LoVo (cell line): ENCODE measurements at places on chromosomes 16 and 17.

DNA sequence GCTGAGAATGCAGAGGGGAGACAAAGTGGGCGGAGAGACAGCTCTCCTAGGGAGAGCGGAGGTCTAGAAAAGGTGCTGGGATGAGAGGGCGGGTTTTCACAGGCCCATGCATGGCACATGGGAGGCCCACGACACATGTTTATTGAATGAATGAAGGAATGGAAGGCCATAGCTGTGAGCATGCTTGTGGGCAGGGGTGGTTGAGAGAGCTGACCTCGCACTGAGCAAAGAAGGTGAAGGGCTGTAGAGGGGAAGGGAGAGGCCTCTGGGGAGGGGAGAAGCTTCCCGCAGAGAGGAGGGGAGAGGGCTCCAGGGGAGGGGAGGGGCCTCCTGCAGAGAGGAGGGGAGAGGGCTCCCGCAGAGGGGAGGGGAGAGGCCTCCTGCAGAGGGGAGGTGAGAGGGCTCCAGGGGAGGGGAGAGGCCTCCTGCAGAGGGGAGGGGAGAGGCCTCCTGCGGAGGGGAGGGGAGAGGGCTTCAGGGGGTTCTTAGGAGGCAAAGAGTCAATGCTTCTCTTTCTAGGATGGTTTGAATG is 27.3 kb downstream of the SDK2 start:
- DNase-seq: no peak

DNA sequence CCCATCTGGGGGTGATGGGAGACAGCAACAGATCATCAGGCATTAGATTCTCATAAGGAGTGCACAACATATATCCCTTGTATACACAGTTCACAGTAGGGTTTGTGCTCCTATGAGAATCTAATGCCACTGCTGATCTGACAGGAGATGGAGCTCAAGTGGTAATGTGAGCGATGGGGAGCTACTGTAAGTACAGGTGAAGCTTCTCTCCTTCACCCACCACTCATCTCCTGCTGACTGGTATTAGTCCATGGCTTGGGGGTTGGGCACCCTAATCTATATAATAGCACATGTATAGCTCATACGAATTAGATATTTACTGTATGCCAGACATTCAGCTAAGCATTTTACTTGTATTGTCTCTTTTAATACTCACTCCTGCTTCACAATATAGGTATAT is 101.7 kb downstream of the MAP2K6 start:
- DNase-seq: no peak

GRCh38 chr17:74920642-74921025 is 2.4 kb downstream of the USH1G start:
- DNase-seq: no peak

- DNase-seq: no peak
These were observed 19.2 kb downstream of the TMEM114 start for GRCh38 chr16:8571061-8571596.

DNA sequence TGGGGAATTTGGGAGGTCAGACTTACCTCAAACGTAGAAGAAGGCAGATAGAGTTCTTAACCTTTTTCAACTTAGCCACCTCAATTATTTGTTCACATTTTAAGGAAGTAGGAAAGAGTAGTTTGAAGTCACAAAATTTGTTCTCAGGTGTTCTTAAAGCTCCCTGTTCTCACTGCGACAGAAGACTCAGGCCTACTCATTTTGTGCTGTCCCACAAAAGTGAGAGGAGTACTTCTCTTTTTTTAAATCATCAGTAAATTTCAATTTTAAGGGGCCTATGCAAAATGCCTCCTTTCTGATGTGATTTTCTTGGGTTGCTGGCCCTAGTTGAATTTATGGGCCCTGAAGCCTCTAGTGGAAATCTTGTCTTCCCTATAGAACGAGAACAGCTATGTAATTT is 133.4 kb downstream of the MAP2K6 start:
- no peak for DNase-seq

DNA sequence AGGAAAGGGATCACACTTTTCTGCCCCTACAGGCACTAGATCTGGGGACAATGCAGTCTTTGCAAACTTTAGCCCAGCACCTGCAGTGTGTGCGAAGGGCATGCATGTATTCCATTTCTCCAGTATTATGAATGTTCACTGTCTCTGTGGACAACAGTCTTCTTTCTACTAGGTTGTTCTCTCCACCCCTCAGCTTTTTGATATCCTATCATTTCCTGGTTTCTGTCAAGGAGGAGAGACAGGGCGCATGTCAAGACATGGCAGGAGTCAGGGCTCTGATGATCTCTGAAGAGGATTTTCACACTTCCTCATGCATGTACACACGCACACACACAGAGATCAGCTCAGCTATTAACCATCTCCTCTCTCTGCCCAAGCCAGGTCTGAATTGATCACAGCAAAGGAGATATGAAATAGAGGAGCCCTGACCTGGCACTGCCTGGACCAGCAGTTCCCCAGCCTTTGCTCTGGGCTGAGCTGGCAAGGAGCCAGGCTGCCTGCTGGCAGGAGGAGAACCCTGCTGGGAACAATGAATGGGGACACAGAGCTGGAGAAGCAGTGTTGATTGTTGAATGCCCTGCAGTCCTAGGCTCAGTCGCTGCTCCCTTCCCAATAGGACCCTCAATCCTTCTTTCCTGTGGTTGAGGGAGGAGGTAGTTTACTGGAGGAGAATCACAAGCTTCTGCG is 2.6 kb downstream of the GPR179 start:
- peak; percentile 56 for DNase-seq

DNA sequence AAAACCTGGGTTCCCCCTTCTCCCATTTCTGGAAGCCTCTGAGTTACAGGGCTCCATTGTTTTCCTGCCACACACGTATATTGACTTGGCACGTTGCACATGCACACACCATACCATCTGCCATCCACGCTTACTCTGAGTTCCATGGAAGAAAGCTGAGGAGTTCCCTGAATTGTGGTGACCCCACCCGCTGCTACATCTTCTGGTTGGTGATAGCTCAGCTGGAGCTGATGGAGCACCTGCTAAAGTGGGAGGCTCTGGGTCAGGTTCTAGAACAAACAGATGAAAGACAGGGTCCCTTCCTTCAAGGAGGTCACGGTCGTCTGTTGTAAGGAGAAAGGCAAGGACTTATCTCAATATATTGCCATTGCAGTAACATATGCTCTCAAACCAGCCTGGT is 41.1 kb downstream of the TMEM11 start:
- no peak for DNase-seq

DNA sequence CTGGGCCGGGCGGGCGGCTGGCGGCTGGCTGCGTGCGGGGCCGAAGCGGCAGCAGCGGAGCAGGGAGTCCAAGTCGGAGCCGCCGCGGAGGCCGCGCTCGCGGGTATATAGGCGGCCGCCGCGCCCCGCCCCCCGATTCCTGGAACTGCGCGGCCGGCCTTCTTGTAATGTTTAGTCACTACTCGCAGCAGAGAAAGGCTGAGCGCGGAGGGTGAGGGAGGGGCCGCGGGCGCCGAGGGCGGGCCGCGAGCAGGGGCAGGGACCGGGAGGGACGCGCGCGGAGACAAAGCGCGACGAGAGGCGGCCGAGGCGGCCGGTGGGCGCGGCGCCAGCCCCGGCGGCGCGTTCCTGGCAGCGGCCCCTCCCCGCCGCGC is at the start of gene SOCS3:
Gene SOCS3, minus strand, starts transcription at position 81 of the 374 bp plus-strand sequence. CDS start 982 bp downstream, outside the sequence.
- DNase-seq: peak; percentile 93

DNA sequence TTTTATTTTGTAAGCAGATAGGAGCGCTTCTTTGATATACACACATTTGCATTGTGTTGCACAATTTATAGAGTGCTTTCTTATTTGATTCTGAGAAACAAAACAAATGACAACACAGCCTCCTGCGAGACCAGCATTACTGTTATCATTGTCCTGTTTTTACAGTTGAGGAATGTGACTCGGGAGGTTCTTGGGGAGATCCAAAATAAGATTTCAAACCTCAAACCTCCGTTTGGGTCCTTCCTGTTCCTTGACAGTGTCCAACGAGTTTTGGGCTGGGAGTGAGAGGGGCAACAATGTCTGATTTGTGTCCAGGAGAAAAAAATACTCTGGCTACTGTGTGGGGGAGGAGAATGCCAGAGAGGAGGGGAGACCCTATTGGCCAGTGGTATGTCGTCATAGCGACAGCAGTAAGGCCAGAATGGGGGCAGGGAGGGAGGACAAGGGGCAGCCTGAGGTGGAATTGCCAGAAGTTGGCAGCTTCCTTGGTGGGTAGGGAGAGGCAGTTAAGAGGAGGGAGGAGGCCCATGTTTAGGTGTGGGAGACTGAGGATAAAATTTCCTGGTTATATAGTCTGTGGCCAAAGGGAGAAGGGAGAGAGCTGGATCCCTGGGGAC is 45.5 kb downstream of the TMEM132E start:
- DNase-seq: no peak

- no peak for DNase-seq
These were observed 32.2 kb upstream of the IL21R start for GRCh38 chr16:27369806-27370205.

- no peak for DNase-seq
These were observed 35.2 kb upstream of the ATP2C2 start for GRCh38 chr16:84332975-84333684.

DNA sequence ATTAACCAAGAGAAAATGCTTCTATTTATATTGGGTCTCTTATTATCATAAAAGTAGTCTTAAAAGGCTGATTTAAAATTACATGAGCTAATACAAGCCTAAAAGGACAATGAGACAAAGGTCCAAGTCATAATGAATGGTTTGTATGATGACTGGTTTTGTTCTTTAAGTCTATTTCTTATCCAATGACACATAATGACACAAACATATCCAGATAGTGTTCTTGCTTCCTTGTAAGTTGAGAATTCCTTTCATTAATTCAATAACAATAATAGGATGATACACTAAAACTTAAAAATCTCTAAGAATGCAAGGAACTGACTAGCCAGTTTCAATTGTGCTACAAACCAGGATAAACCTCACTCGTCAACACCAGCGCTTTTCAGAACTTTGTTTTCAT is 244.1 kb downstream of the CEP112 start:
- DNase-seq: no peak

DNA sequence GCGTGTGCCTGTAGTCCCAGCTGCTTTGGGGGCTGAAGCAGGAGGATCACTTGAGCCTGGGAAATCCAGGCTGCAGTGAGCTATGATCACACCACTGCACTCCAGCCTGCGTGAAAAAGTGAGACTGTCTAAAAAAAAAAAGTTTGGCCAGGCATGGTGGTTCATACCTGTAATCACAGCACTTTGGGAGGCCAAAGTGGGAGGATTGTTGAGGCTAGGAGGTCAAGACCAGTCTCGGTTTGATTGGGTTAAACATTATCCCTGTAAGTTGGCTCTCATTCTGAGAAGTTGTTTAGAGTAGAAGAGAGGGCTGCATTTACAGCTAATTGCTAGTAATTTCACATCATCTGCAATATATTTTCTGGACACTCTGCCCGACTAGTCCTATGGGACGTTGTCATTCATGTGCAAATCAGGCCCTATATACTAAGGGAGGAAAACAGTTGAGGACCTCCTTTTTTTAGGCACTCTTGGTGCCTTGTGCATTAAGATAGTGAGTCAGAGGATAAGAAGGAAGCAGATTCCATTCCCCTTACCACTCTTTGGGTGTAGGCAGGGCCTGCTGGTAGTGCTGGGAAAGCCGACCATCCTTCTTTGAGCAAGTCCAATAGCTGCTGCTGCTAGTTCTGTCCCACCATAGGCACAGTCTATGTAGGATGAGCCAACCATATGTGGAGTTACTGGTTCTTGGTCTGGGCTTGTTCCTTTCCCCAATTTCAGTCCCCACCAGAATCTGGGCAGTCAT is 18.7 kb downstream of the HMOX2 start:
- peak; percentile 47 for DNase-seq

GRCh38 chr17:73251871-73252270 is 9.8 kb downstream of the CPSF4L start:
- DNase-seq: no peak

DNA sequence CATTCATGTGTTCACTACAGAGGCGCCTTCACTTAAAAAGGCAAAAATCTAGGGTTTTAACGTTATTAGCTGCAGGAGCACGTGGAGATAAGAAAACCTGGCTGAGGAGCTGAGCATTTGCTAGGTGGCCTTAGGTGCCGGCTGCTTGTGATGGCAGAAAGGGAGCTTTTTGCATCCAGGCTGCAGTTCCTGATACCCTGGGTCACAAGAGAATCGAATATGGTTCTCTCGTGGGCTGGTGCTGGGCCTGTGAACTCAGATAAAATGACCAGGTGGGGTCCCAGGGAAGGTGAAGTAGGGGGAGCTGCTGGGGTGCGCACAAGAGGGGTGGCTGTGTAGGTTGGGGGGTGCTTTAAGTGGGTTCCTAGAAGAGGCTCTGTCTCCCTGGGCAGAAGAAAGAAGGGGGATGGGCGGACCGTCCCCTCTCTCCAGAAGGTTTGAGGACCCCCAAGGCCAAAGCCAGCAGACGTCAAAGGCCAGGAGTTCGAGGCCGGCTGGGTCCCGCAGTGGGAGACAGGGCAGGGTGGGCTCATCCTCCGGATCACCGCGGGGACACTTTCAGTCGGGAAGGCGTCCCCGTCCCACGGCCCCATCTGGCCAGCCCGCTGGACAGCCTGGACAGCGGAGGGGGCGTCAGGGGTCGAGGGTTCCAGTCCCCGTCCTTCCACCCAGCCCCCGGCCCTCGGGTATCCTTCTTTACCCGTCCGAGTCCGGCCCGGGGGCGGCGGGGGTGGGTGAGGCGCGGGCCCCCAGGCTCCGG is 740 bp upstream of the CMIP start:
- no peak for DNase-seq

- DNase-seq: no peak
These were observed 159.5 kb downstream of the RBFOX1 start for GRCh38 chr16:7492122-7492521.

DNA sequence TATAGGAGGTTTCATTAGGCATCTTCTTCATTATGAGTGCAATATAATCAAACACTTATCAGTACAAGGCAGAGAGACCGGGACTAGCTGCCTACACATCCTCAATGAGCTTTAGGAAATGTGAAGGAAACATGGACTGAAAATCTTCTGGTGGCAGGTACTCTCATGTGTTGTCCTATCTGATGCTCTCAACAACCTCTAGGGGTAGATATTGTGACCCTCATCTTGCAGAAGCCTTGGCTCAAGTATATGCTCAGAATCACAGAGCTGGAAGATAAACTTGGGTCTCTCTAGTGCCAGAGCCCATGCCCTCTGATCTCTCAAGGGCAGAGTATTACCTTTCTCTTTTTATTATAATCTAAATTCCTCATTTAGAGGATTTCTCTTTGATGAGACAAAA is 181.6 kb upstream of the C17orf78 start:
- no peak for DNase-seq

- no peak for DNase-seq
These were observed 9.1 kb downstream of the SLC38A8 start for GRCh38 chr16:84033251-84034195.

GRCh38 chr17:18002171-18002570 is 29.5 kb downstream of the DRC3 start:
- no peak for DNase-seq

DNA sequence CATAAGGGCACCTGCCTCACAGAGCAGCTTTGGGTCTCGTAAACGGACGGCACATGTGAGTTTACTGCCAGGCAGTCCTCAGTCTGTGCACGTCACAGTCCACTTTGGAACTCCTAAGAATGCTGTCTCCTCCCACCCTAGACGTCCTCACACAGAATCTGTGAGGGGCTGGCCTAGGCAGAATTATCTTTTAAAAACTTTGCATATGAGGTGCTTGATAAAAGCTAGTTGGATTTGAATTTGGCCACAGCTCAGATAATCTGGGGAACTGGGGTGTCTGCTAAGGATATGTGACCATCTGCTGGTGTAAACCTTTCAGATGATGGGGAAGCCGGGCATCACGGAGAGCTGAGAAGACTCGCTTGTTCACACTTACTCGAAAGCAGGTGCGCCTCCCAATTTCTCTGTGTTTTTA is 64.4 kb downstream of the METRNL start:
- DNase-seq: no peak

GRCh38 chr17:75078284-75079022 is 9.3 kb upstream of the SLC16A5 start:
- DNase-seq: peak; percentile 55

GRCh38 chr17:8789743-8790142 is 9.4 kb downstream of the MFSD6L start:
- no peak for DNase-seq
